ENCODE measurements at places on chromosomes 6 and 20. TPM values are rescaled to one million over a fixed set of nuclear protein-coding genes. Genes with fewer than 3 reads are reported as not detected.

- no peak for DNase-seq
Observed at GRCh38 chr6:74826263-74826662, 379.6 kb downstream of the COL12A1 start.

DNA sequence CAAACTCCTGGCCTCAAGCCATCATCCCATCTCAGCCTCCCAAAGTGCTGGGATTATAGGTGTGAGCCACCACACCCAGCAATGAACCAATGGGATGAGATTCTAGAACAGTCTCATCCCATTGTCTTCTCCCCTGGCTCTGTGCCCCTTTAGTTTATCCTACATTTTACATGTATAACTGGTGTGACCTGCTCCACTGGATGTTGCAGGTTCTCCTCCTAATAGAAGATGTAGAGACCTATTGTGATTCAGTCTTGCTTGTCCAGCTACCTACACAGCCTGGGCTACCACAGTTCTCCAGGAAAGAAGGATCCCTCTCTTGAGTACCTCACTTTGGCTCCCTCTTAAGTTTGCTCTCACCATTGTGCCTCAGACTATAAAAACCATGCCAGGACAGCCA lies 2.0 kb upstream of the FKBPL start:
- DNase-seq: no peak

DNA sequence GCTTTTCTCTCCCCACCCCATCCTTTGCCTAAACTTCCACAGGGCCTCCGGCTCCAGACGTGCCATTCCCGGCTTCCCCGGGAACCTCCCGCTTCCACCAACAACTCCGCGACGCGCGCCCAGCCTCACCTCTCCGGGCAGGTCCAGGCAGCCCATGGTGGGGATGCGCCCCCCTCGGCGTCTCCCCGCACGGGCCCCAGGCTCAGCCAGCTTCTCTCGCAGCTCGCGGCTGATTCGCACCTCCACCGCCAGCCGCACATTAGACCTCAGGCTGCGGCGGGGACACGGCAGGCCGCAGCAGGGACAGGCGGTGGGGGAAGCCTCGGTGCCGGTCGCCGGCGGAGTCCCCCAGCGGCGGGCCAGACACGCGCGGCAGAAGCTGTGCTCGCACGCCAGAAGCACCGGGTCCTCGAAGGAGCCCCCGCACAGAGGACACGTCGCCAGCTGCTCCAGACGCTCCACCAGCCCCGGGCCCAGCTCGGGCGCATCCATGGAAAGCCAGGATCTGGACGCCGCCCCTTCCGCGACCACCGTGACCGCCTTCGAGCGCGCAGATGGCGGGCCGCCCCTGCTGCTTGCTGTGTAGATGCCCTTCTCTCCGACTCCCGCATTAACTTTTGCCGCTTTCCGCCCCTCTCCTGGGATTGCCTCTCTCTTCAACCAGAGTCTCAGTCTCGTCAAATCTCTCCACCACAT lies at the start of gene RNF39:
RNF39 (minus strand) TSS at position 676 of the 696 bp plus-strand sequence; CDS start at position 492, 184 bp downstream.
- DNase-seq: no peak

DNA sequence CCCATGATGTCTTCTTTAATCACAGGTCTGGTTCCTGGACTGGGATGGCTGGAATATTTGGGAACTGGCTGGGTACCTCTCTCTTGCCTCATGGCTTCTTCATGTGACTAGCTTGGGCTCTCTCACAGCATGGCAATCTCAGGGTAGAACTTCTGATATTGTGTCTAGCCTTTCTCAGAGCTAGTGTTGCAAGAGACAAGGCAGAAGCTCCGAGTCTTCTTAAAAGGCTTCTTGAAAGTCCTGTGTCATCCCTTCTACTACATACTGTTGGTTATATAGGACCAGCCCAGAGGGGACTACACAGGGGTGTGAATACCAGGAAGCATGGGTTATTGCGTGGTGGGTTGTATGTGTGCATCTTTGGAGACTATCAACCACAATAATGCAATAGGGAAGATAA lies 23.3 kb downstream of the BCAS1 start:
- DNase-seq: no peak

DNA sequence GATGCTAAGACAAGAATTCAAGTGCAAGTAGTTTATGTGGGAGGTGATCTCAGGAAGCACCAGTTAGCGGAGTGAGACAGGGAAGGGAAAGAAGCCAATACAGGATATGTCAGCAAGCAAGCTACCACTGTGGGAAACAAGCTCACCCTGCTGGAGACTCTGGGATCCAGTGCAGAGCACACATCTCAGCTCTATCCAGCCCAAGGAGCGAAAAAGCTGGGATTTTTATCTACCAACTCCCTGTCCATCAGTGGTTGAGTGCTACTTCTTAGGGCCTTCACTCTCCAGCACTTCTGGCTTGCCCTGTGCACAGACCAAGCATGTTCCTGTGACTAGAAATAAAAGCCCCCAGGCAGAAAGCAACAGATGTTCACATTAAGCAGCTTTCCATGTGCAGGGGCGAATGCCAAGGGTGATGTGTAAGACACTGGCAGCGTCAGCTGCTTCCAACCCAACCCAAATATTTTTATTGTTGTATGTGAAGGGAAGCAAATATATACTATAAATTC lies 10.8 kb upstream of the RNF24 start:
- DNase-seq: no peak

- DNase-seq: no peak
Observed at GRCh38 chr6:154506582-154506981, 3.9 kb downstream of the CNKSR3 start.

Gene NKAIN4
- 26.0 TPM for polyA plus RNA-seq
